ENCODE measurements at places on chromosomes 13 and 19.

GRCh38 chr13:43487461-43487860, 299.3 kb downstream of the ENOX1 start:
- DNase-seq = no peak

DNA sequence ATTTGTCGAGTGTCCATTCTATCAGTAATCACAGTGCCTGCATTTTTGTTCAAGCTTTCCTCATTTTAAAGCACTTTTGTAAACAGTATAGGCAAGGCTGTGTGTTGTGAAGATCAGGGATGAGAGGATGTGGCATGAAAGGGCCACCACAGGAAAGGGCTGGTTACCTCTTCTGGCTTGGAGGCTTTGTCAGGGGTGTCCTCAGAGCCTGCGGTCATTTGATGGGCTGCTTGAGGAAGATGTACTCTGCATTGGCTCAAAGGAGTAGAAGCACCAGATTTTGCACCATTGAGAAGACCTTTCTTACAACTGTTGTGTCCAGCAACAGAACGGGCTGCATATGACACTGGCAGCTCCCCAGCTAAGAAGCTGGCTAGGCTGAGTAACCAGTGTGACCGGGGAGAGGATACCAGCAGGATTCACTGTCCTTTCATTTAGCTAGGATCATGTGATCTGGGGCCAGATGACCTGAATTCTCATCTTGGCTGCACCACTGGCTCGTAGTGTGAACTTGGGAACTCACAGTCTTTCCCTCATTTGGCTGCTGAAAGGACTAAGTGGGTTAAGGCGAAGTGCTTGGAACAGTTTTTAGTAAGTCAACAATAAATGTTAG, 380.2 kb downstream of the FGF9 start:
- no peak for DNase-seq

GRCh38 chr19:861756-862580, 2.5 kb downstream of the CFD start:
- peak; percentile 64 for DNase-seq

DNA sequence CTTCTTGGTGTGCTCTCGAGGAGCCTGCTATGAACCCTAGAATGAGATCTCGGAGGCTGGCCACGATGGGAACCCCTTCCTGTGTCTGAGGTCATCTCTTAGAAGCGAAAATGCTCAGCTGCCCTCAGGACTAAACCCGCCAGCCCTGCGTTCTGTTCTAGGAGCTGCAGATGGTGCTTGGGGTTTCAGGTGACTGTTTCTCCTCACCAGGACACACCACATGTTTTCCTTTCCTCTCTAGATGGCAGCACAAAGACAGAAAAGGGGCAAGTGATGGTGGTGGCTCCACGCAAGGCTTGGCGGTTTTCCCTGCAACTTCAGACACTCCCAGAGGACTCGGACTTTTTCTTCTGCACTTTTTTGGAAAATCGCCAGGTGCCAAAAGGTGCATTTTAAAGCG, 60.1 kb downstream of the RNASEH2B start:
- no peak for DNase-seq

DNA sequence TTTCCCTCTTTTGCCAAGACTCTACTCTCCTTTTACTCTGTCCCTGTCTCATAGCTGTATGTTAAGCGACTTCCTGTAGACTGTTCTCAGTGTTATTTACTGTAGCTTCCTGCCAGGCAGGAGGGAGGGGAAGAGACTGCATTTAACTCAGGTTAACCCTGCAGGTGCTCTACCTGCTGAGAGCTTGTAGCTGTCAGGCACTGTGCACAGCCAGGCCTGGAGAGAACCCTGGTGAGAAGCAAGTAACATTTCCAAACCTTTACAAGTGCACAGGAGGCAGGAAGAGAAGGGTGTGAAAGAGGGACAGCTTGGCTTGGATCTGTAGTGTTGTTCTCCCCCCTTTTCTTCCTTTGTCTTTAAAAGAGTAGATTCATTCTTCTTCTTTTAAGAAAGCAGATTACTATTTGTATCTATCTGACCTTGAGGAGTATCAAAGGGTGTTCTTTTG, 167.1 kb downstream of the LMO7 start:
- DNase-seq = peak; percentile 53

Measured in CD4-positive, alpha-beta T cell treated with Interleukin-6 for 4 hours (primary cell).